Stimulated activated CD4-positive, alpha-beta T cell treated with anti-CD3 and anti-CD28 coated beads, Interleukin-2, amount 100 ng/mL, for 48 hours (primary cell): ENCODE measurements at places on chromosomes 1 and 21.

DNA sequence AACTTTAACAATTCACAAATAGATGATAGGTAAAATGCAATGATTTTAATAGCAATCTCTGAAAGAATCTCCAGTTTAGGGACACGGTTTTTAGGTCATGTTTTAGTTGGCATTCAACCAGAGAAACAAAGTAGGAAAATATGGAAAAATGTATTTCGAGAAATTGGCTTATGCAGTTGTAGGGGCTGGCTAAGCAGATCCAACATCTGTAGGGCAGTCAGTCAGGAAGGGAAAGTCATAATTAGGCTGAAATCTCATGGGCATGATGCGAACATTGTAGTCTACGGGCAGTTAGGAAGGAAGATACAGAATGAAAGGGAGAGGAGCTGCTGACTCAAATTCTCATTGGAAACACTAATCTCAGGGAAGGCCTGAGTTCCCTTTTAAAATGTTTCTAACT, 1276.0 kb upstream of the ADGRL4 start:
- DNase-seq, result no peak

DNA sequence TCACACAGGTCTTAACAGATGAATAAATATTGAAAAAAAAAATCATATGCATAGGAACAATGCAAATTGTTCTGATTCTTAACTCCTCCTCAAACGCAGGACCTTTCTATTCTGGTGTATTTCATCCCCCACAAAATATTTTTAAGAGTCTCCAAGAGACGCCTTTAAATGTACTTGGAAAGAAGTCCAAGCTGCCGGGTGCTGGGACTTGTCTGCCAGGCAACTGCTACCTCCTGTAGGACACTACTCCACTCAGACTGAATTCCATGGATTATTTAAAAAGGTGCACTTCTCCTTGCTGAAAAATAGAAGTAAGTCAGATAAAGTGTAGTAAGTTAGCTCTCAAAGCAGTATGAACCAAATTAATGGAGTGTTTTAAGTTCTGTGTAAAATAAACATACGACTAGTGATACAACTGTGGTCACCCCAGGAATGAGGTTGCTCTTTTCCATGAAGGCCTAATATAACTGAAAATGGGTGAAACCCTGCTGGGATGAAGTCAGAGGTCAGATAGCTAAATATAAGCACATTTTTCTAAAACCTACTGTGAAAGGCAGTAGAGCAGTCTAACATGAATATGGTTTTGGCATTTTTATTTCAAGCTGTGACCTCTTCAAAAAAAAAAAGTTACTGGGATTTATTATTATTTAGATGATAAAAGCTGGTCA, 189.2 kb upstream of the PBX1 start:
- no peak for DNase-seq

- no peak for DNase-seq
Observed at GRCh38 chr1:31674626-31675025, 29.2 kb downstream of the COL16A1 start.

DNA sequence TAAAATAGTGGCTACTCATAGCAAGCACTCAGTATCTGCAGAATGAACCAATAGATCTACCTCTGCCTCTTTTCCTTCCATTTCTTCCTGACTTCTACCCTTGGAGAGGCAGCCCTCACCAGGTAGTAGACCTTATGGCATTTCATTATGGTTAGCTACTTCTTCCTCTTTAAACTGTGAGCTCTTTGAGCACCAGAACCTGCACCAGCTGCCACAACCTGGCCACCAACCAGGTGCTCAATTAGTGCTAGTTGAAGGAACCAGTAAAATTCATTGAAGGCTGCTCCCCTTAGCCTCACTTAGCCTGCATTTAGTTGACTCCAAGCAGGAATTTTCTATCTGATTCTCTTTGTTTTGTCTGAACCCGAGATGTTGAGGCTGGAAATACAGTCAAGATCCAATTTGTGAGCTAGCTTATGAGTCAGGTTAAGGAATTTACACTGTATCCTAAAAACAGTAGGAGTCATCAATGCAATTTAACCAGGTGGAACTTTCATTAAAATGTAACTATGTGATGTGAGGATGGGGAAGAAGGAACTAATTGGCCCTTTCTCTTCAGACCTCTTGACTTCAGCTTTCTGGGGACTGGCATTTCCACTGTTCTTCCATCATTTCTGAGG, 81.5 kb upstream of the UBE2U start:
- no peak for DNase-seq

DNA sequence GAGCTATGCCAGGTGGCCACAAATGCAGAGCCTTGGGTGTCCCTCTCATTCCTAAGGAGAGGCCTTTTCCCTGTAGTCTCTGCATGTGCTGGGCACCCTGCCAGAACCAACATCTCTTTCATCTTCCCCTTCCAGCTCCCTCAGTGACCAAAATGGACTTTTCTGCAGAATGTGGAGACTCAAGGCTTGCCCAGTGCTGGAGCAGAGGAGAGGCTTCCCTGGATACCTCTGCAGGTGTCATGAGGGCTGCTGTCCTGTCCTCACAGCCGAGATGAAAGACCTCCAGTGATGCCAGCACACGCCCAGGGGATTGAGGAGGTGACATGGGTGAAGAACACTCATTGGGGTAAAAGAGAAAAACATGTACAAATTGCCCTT, 347.0 kb upstream of the AJAP1 start:
- DNase-seq, result no peak

GRCh38 chr1:23473037-23473800, 10.8 kb downstream of the ASAP3 start:
- no peak for DNase-seq

DNA sequence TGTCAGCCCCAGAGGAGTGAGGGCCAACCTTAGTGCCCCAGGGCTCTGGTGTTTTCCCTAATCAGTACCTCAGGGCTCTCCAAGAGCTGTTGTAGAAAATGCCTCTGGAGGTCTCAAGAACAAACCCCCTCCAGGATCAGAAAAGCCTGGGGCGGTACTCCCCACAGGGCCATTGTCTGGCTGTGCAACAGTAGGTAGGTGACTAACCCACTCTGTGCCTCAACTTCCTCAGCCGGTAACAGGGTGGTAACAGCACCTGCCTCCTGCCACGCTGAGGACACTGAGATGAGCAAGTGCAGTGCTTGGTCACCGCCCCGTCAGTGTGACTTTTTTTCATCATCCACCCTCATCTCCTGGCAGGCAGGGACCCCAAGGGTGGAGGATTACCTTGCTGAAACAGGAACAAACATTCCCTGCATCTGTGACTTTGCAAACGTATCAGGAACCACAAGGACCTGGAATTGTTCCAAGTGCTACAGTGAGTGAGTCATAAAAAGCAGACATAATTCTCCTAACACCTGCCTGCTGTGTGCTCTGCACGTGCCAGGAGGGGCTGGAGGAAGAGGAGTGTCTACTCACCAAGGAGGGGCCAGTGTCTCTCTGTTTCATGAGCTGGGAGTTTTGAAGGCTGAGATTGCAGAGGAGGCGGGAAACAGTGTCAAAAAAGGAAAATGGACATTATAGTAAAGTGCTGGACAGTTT, 440.8 kb downstream of the NPHP4 start:
- no peak for DNase-seq

DNA sequence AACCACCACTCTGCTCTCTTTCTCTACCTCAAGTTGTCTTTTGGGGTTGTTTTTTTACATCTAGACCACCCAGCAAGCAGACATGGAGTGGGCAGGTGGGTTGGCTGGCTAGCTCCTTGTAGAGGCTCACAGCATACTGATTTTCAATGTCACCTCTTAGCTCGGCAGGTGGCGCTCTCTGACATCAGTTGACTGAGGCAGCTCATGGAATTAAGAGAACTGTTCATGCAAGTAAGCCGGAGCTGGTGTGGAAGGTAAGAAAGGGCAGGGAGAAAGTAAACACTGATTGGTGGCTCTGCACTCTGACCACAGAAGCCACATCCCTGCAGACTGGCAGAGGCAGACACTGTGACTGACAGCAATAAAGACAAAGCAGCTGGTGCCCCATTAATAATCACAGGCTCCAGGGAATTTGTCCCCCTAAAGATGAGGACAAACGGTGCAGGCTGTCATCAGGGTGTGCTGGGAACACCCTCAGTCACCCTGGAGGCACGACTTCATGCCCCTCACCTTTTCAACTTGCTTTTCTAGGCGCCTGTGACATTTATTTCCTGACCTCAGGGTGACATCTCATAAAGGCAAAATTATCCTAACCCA, 226.8 kb downstream of the LMX1A start:
- DNase-seq, result peak; percentile 0
